Activated CD8-positive, alpha-beta memory T cell treated with anti-CD3 and anti-CD28 coated beads, Interleukin-2, amount 10 ng/mL, durations not matched to agents 7 days and 5 days (primary cell): ENCODE measurements at places on chromosomes 2 and 18. TPM values are rescaled to one million over a fixed set of nuclear protein-coding genes. Genes with fewer than 3 reads are reported as not detected.

The TSPYL6 gene
- not detected for total RNA-seq

DNA sequence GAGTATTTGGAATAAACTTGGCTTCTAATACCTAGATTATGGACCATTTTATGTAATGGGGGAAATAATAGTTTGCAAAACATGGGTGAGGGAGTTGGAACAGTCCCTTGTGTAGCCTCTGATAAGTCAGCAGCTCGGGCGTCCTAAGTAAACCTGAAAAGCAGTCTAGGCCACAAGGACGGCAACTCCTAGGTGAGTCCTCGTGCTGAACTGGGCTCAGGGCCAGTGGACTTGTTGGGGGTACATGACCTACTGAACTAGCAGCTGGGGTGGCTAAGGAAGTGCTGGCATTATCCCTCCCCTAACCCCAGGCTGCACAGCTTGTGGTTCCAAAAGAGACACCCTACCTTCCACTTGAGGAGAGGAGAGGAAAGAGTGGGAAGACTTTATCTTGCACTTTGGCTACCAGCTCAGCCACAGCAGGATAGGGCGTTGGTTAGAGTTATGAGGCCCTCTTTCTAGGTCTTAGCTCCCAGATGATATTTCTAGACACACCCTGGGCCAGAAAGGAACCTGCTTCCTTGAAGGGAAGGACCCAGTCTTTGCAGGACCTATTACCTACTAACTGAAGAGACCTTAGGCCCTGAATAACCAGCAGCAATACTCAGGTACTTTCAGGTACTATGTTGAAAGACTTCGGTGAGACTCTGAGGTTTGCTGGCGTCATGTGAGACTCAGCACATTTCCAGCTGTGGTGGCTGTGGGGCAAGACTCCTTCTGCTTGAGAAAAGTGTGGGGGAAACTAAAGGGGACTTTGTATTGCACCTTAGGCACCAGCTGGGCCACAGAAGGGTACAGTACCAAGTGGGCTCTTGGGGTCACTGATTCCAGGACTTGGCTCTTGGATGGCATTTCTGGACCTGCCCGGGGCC lies 71.0 kb downstream of the AQP4 start:
- DNase-seq, result no peak

The PARD6G gene
- 0.41 TPM for total RNA-seq

The RAB17 gene
- total RNA-seq, result not detected

The C1QL2 gene
- total RNA-seq, result not detected

- DNase-seq, result no peak
These were observed 21.5 kb upstream of the PELI1 start for GRCh38 chr2:64165706-64166105.

GRCh38 chr2:48345176-48345575 lies 184.8 kb upstream of the STON1 start:
- DNase-seq, result no peak

The QPCT gene
- not detected for total RNA-seq

DNA sequence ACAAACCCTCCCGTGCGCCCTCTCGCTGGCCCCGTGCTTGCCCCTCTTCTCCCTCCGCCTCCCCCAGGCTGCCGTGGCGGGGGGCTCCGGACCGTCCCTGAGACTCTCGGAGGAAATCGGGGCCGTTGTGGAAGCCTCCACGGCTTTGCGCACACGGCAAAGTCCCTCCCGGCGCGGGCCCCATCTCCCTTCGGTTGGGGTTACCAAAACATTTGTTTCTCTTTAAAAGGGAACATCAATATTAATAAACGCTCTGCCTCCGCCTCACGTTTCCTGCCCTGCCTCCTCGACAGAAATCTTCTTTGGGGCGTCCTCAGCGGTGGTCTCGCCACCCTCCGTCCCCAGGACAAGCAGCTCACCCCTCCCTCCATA lies 3.8 kb downstream of the PAX3 start:
- DNase-seq, result no peak

GRCh38 chr2:85930129-85931124 lies 41.6 kb upstream of the ST3GAL5 start:
- DNase-seq, result no peak

The DNER gene
- total RNA-seq, result not detected

GRCh38 chr2:12884713-12885282 lies 168.1 kb downstream of the TRIB2 start:
- no peak for DNase-seq

The UGT1A8 gene
- total RNA-seq, result not detected

The UGT1A10 gene
- total RNA-seq, result not detected

The CD207 gene
- total RNA-seq, result not detected

The DDX1 gene
- 58.5 TPM for total RNA-seq

The DLX1 gene
- not detected for total RNA-seq

DNA sequence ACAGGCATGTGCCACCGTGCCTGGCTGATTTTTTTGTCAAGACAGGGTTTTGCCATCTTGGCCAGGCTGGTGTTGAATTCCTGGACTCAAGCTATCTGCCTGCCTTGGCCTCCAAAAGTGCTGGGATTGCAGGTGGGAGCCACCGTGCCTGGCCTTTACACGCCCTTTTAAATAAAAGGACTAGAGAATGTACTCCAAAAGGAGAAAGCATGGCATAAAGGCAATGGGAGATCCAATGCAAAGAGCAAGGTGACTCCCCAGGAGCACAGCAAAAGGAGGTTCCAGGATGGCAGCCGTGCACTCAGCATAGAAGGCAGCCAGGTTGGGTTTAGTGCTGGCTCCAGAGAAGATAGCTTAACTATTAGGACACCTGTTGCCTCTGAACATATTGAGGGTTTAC lies 27.1 kb downstream of the ASB1 start:
- DNase-seq, result no peak

GRCh38 chr2:84643991-84644390 lies 127.7 kb downstream of the DNAH6 start:
- DNase-seq, result no peak

DNA sequence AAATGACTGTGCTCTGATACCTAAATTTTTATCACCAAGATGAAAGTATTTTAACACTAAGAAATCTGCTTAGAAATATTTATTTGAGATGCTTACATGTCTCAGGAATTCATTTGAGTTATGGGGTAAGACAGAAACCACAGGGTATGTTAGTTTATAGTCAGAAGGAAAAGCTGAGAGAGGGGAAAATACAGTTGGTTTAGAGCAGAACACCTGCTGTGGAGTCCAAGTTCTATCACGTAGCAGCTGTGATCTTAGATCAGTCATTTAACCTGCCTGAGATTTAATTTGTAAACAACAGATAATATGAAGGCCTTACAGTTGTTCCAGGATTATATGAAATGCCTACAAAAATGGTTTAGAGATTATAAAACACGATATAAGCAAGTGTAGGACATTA lies 29.0 kb downstream of the PDE6D start:
- DNase-seq, result no peak

The RNF149 gene
- total RNA-seq, result 72.3 TPM

The PAX3 gene
- not detected for total RNA-seq

GRCh38 chr2:162766092-162766491 lies 72.5 kb downstream of the KCNH7 start:
- DNase-seq, result no peak

DNA sequence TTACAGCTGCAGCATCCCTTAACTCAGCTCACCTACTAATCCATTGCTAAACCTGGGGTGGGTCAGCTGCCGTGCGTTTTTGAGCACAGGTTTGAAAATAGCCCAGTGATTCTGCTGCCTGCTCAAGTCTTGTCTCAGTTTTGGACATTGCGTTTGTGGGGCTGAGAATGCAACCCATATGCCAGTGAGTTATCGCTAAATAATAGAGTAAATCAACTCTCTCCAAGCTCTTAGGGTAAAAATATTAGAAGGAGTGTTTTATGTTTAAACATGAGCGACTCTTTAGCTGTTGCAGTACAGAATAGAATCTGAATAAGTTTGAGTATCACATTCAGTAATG lies 2.1 kb downstream of the TSHZ1 start:
- DNase-seq, result no peak

The C2orf80 gene
- total RNA-seq, result not detected

- no peak for DNase-seq
These were observed 140.3 kb downstream of the KLHL29 start for GRCh38 chr2:23525137-23525765.

DNA sequence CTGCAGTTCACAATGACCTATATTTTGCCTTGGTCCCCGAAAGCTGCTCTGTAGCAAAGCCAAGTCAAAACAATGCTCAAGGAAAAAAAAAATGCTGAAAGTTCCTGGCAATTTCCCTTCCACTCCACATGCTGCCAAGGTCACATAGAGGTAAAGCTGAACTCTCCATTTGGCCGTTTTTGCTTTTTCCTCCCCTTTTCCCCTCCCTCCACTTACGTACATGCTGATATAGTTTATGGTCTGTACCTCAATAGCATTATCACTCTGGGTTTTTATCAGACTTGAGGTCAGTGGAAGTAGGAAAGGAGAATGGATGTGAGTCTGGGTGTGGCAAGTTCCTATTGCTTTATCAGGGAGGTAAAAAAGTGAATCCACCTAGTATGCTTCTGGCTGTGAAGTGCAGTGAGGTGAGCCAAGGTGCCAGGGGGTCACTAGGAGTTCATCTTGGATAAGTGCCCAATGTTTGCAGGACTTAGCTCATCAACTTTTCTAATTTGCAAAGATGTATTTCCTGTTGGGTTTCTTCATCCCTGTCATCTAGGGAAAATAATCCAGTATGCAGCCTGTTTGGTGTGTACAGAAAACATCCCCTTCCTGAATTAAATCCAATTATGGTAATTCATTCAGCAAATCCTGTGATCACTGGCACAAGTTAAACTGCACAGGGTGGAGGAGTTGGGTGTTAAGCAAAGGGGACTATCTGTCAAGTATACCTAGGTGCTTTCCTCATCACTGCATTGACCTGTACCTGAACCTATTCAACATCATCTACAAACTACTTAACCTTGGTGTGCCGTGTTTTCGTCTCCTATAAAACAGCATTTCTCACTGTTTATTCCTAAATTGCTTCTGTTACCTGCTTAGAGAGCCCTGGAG lies 124.3 kb upstream of the CYP26B1 start:
- DNase-seq, result no peak

The TRAF3IP1 gene
- 6.8 TPM for total RNA-seq
